ENCODE measurements at places on chromosomes 16 and 17.

DNA sequence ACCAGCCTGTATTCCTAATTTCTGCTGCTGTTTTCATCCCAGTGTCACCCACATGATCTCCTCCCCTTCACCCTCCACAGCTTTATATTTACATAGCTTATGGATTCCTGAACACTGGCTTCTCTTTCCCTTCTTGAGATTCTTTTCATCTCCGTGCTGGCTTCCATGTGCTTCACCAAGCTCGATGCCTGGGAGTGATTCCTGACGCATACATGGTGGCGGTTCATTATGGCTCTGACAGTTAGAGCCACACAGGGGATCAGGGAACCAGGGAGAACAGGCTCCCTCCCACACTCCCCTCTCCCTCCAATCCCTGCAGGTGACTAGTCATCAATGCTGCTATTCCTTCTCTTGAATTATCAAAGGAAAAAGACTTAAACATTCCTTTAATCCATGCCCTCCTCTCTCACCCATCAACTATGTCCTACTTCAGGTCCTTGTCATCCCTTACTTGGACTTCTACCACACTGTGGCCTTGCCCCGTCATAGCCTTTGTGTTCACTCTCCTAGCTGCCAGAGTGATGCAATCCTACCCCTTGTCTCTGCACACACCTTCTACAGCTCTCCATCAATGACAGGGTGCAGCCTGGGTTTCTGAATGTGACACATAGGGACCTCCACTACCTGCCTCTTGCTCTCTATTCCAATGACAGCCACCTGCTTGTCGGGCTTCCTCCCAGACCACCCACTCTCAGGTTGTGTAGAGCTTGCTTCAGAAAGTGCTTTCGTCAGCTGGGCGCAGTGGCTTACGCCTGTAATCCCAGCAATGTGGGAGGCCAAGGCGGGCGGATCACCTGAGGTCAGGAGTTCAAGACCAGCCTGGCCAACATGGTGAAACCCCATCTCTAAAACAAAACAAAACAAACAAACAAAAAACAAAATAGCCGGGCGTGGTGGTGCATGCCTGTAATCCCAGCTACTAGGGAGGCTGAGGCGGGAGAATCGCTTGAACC is 43.6 kb downstream of the MYH13 start:
- no peak for DNase-seq

DNA sequence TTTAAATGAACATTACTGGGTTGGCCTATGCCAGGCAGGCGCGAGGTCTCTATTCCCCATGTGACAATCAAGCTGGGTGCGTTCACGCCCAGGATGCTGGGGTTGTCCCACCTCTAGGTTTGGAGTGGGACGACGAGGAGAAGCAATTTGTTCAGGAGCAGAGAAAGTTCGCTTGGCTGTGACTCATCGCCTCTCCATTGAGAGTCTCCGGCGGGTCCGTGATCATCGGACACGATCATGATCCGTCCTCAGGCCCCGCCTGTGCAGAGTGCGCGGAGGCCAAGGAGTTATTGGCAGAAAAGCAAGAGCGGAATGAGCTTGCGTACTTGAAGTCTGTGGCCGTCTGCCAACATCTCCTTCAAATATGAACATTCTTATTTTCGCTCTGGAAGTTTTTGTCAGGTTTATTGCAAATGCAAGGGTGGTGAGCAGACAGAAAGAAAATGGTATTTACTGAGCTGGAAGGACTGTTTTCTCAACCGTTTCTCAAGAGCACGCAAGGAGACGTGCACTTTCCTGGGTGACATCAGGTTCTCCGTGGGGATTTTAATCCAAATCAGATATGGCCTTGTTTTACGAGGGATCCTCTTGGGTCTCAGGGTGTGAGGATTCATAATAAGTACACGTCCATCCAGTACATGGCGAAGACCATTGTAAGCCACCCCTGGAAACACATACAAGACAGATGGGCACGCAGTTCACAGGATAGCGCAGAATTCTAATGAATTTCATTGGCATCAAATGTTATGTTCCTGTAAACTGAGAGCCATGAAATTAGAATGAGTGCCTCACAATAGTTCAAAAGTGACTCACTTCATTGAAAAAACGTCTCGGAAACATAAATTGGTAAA is 70.1 kb upstream of the CREBBP start:
- DNase-seq = no peak

- DNase-seq = no peak
These were observed 60.0 kb downstream of the CLEC16A start for GRCh38 chr16:11004351-11004750.

DNA sequence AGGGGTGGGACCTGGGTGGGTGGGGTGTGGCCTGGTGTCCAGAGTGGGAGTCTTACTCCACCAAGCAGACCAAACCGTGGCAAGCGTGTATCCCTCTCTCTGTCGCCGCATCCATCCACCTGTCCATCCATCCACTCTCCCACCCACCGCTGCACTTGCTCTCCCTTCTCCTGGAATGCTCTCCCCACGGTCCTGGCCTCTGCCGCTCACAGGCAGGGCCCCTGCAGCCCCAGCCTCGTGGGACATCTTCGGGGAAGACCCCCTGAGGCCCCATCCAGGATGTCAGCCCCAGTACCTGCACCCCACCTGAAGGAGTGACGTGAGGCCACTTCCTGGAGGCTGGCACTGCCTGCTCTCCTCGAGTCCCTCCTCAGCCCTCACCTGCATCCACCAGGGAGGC is 189.5 kb upstream of the GSE1 start:
- no peak for DNase-seq

DNA sequence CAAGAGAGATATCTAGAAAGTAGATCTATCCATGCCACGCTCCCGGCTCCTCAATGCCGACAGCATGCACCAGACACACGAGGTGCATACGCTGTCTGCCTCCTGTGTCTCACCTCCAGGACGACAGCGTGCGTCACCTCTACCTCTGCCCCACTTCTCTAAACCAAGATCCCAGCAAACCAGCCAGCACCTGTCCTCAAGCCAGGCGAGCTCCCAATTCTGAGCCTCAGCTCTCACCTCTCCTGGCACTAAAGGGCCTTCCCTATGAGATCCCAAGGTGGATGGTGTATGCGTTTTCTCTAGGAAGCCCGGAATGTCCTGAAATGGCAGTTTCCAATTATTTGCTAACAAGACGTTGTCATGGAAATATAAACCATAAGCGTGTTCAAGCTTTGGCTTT is 36.2 kb upstream of the RCVRN start:
- no peak for DNase-seq

- DNase-seq = no peak
These were observed at the start of gene UNKL for GRCh38 chr16:1414532-1415260. Gene UNKL, minus strand, starts transcription at chr16:1414704. Its CDS starts 13 bp downstream, at chr16:1414691.

- no peak for DNase-seq
These were observed 3.9 kb upstream of the KCNG4 start for GRCh38 chr16:84243732-84244131.

GRCh38 chr16:66911801-66912200 is 6.9 kb downstream of the CDH16 start:
- no peak for DNase-seq

DNA sequence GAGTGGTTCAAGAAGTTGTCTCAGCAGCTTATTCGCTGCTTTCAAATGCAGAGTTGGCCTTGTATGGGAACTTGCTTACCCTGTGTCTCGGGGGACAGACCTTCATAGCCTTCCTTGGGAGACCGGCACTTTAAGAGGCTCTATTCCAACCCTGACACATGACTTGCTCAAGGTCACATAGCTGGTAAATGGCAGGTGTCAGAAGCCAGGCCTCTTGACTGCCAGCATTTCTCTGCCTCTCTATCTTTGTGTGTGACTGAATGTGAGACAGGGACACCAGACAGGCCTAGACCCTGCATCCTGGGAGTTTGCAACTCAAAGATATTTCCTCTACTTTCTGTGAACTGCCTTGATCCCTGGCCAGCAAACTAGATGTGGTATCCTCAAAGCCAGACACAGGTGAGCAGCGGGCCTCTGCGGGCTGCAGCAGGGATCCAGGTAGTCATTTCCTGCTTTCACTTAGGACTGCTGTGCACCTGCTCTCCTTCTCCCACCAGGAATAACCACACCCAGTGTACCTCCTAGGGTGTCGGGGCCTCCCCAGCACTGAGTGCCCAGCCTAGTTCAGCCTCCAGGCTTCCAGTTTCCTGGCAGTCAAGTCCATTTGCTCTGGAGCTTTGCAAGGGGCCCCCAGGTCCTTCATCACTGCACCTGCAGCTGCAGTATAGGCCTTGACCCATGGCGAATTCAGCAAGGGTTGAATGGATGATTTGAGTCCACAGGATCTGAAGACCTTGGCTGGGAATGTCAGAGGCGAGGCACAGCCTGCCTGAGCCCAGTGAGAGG is 116.6 kb upstream of the TNRC6C start:
- no peak for DNase-seq

DNA sequence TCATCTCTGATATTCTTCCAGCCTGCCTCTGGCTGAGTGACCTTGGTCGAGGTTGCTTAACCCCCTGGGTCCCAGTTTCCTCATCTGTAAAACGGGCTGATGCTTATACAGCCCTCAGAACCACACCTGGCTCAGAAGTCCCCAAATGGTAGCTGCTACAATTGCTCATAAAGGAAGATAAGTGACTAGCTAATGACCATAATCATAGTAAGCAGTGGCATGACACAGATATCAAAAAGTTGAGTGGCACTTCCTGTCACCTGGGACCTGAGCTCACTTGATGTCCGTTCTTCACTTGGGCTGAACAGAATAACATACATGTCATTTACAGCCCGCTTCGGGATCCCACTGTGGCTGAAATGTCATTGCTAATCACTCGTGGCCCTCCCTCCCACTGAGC is 1.8 kb downstream of the MGRN1 start:
- DNase-seq = no peak

DNA sequence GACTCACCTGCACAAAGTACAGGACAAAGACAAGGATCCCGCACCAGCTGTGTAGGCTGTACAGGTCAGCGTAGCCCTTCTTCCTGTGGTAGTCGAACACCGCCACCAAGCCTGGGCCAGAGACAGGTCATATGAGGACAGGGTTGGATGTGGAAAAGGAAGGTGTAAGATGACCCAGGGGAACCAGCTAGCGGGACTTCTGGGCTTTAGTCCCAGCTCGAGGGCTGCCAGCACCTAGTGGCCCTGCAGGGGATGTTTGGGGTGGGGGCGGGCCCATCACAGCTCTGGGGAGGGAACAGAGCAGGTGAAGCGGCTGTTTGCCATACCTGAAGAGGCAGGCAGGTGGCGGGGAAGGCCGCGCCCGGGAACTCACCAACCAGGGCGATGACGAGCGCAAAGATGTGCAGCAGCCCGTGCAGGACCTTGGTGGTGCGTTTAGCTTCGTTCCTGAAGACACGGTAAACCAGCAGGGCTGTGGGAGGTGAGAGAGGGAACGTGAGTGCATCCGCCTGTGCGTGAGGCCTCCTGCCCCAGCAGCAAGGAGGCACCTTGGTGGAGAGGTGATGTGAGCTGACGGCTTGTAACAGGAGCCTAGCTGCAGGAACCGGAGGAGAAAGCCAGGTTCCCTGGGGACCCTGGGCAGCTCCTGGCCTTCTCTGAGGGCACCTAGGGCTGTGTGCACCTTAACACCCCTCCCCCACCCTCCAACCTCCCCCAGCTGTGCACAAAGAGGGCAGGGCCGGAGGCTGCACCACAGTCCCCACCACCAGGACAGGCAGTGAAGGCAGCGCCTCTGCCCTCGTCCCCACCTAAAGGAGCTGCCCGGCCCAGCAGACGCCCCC is 10.2 kb downstream of the CYB561 start:
- DNase-seq = no peak

GRCh38 chr17:43550754-43551153 is 4.6 kb upstream of the ETV4 start:
- DNase-seq = no peak

GRCh38 chr17:12290207-12290606 is 269.5 kb downstream of the MAP2K4 start:
- DNase-seq = no peak

DNA sequence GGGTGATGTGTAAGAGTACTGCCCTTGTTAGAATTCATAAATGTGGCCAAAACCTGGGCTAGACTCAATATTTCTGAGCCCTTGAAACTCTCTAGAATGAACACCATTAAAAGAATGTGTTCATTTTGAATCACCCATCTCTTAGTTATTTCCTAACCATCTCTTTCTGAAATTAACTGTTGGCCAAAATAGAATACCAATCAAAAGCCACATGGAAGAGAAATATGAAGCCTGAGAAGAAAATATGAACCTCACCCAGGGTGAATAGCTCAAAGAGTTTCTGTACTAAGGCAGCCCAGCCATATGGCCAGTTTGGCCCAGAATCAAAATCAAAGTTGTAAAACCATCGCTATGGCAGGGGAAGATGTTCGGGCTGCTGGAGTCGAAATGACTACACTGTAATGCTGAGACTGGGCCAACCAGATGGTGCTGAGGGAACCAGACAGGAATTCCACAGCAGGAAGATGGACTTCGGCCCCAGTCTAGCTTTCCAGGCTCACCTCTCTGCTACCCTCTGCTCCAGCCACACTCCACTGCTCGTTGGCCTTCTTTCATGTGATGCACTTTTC is 154.3 kb upstream of the ZFHX3 start:
- no peak for DNase-seq

- DNase-seq = no peak
These were observed 380.3 kb downstream of the SNX29 start for GRCh38 chr16:12356632-12357340.

- DNase-seq = no peak
These were observed 154.7 kb downstream of the KCNJ2 start for GRCh38 chr17:70324031-70324430.

- no peak for DNase-seq
These were observed 36.4 kb downstream of the GPT2 start for GRCh38 chr16:46920402-46921068.
